Stimulated activated CD4-positive, alpha-beta T cell treated with anti-CD3 and anti-CD28 coated beads, Interleukin-1b, Interleukin-23, amount 100 ng/mL, for 1 hour (primary cell): ENCODE measurements at places on chromosomes 7 and 10.

- no peak for DNase-seq
Observed at GRCh38 chr7:69756235-69756634, 158.0 kb downstream of the AUTS2 start.

- DNase-seq = no peak
Observed at GRCh38 chr10:95880704-95881103, 27.1 kb upstream of the CC2D2B start.

DNA sequence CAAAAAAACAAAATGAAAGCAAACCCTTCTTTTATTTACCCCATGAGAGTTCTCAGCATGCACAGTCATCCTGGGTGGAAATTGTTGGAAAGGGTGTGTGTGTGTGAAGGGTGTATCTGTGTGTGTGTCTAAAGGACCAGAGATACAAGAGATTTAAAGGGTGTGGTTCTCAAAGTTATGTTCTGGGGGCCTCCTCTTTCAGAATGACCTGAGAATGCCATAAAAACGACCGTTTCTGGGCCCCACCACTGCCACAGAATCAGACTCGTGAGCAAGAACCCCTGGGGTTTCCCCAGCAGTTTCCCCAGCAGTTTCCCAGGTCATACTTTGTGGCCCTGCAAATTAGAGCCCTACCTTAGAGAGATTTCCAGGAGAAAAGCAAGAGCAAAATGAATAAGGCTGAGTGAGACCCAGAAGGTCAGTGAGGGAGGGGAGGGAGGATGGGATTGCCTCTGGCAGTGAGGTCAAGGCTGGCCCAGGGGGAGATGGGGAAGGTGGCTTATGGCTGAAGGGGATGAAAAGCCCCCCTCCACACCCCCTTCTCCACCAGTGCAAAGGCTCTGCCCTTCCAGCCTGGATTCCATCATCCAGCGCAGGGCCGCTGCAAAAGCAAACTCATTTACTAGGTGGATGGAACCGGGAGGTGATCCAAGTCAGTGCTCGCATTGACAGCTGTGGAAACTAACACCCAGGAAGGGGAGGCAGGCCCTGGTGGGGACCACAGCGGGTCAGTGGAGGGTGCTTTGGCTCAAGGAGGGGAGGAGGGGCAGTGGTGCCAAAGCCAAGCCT, 10.2 kb downstream of the PYROXD2 start:
- no peak for DNase-seq

DNA sequence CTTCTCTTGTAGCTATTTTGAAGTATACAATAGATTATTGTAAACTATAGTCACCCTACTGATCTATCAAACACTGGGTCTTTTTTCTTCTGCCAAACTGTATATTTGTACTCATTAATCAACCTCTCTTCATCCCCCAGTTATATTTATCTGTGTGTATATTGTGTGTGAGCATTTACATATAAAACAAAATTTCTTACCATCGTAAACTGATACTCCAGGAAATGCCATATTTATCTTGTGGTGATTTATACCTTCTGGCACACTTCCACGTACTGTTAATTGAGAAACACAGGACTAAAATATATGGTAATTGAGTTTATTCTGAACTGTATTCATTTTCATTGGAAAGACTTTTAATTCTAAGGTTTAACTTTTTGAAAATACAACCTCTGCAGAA, 18.9 kb downstream of the ANLN start:
- no peak for DNase-seq

DNA sequence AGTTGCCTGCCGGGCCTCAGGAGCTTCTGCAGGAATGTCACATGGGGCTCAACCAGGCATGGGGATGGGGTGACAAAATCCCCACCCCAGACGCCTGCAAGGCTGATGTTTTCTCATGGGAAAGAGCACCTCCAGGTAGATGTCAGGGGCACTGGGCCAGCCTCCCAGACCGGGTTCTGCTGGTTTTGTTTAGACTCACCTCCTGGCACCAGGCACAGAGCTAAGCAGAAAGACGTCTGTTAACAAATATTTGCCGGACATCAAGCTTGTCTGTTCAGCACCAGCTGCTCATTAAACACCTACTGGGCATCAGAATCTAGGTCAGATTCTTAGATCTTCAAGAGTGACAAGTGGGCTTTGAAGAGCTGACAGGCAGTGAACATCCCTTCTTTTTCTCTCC, 34.9 kb upstream of the TCERG1L start:
- DNase-seq = no peak

GRCh38 chr7:112411186-112411795, 39.0 kb upstream of the IFRD1 start:
- DNase-seq = no peak

GRCh38 chr7:10122551-10123100, 851.0 kb upstream of the PHF14 start:
- no peak for DNase-seq

DNA sequence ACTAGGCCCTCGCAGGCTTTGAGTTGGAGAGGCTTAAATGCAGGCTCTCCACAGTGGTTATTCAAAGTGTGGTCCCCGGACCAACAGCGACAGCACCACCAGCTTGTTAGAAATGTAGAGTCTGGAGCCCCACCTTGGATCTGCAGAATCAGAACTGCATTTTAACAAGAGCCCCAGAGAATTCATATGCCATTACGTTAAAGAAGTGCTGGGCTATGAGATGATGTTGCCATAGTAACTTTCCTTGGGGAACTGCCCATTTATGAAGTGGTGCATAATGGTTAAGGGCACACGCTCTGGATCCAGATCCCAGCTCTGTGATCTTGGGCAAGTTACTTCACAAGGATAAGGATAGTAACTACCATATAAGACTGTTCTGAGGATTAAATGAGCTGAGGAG, 48.9 kb downstream of the ZCCHC24 start:
- DNase-seq = no peak

GRCh38 chr10:18246967-18247366, 106.7 kb downstream of the CACNB2 start:
- no peak for DNase-seq

- DNase-seq = no peak
Observed at GRCh38 chr10:109430799-109431198, 492.5 kb downstream of the XPNPEP1 start.

DNA sequence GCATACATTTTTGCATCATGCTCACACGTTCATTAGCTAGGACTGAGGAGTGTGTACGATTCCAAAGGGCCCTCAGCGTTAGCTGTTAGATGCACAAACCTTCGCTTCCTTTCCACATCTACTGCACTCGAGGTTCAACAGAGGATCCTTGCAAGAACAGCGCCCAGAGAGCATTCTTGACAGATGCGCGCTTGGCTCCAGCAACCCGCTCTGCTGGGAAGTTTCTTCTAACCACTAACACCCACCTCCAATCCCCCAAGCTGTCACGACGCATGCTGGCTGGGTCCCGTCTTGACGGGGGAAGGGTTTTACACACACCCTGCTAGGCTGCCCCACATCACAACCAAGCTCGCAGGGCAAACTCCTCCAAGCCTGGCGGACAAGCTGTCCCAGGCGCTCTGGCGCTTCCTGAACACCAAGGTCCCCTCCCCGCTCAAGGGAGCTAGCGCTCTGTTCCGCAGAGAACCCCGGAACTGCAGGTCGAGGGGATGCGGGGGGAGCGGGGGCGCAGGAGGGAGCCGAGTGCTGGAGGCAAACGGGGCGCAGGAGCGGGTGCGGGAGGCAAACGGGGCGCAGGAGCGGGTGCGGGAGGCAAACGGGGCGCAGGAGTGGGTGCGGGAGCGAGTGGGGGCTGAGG, 653 bp upstream of the ADRB1 start:
- DNase-seq = no peak

DNA sequence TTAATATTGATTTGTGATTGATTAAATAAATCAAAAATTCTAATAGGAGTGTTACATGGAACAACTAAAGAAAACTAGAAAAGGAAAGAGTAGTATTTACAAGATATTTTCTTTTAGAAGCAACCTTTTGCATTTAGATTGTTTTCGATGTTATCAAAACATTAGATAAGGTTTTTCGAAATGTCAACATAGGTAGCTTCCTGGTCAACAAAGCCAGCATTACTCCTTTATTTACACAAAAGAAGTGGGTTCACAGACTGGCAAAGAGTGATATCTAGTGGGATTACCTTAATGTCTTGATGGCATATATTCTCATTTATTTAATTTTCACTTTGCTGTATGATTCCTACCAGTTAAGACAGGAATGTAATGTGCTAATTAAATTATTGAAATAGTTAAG, 117.3 kb upstream of the TEX47 start:
- DNase-seq = no peak

- DNase-seq = no peak
Observed at GRCh38 chr7:156906200-156906649, 13.2 kb upstream of the LMBR1 start.

DNA sequence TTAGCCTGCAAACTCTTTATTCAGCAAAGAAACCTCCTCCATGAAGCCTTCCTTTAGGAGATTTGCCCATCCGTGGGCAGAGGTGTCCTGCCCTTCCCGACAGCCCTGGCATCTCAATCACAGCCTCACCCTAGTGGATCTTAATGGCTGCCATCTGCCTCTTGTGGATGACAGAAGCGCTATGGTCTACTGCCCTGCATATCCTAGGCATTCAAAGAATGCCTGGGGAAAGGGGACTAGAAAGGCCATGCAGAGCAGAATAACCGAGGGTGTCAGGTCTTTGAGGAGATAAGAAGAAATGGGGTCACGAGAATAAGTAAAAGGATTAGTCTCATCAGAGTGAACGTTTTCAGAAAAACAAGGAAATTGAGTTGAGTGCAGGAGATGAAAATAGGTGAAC, 57.7 kb upstream of the SPOCK2 start:
- no peak for DNase-seq

- no peak for DNase-seq
Observed at GRCh38 chr10:97509120-97509680, 10.5 kb downstream of the UBTD1 start.

DNA sequence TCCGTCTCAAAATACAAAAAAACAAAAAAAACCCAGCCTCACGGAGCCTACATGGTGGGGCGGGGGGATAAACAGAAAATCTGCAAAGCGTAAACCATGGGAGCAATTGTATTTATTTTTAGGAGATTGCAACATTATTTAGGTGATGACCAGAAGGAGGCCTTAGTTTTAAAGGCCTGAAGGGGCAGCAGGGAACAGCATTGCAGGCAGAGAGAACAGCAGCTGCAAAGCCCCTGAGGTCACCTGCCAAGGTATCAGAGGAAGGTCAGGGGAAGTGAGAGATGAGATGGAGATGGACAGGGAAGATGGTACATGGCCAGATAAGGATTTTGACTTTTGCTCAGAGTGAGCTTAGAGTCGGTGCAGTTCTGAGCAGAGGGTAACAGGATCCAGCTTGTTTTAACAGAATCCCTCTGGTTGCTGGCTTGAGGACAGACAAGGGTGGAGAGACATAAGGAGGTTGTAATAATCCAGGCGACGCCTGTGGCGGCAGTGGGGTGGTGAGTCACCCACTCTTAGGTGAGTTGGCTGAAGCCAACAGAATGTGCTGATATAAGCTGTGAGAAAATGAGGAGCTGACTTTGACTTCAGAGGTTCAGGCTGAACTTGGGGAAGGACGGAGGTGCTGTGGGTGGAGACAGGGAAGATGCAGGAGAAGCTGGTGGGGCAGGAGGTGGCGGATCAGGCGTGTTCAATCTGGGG, 82.3 kb upstream of the GTF2I start:
- DNase-seq = no peak

DNA sequence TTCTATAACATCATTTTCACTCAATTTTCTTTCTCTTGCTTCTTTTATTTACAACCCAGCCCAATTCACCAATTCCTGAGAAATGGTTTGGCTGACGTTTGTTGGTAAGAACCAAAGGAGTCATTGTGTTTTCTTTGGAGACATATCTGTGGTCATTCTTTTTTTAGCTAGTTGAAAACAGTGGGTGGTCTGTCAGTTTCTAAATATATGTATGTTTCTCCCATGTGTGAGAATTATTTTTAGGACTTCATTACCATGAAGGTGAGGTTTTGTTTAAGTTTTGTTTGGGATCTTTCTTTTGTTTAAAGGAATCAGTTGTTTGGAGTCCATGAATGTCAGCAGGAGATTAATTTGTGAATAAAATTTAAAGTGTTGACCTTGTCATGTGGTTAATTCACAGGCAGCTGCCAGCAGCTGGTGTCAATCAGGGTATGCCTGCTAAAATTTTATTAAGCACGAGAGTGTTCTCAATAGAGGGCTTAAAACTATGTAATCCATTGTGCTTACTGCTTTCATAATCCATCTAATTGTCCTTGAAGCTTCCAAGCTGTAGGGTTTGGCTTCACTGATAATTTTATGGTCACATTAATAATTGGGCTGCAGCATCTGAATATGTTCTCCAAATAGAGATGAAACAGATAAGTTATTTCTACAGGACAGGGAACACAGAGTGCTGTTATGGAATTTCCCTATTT, 38.7 kb downstream of the INSYN2A start:
- DNase-seq = no peak

- DNase-seq = no peak
Observed at GRCh38 chr10:127407551-127407950, 141.6 kb upstream of the NPS start.

- DNase-seq = no peak
Observed at GRCh38 chr10:75723319-75723980, 292.0 kb downstream of the LRMDA start.

- DNase-seq = no peak
Observed at GRCh38 chr7:148615085-148615730, 24.6 kb downstream of the C7orf33 start.

DNA sequence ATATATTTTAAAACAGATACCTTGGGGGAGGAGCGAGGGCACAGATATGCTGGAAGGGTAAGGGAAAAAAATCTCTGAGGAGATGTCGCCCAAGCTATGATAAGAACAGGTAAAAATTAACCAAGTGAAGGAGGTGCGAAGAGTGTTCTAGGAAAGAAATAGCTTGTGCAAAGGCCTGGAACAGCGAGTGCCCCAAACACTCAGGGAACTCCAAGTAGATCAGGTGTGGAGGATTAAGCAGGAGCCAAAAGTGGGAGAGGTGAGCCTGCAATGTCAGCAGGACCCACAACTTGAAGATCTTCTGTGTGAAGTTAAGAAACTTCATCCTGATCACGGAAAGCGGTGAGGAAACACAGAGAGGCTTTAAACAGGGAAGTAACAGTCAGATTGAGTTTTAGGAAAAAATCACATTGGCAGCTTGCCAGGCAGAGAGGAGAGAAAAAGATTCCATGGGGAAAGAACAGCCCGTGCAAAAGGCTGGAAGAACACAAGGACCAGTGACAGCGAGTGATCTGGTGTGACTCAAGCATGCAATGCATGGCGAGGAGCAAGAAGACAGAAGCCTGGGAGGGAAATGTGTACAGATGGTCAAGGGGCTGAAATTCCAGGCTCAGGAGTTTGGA, 30.7 kb downstream of the FGF8 start:
- no peak for DNase-seq

GRCh38 chr7:116708861-116709260, 36.9 kb downstream of the MET start:
- DNase-seq = no peak

DNA sequence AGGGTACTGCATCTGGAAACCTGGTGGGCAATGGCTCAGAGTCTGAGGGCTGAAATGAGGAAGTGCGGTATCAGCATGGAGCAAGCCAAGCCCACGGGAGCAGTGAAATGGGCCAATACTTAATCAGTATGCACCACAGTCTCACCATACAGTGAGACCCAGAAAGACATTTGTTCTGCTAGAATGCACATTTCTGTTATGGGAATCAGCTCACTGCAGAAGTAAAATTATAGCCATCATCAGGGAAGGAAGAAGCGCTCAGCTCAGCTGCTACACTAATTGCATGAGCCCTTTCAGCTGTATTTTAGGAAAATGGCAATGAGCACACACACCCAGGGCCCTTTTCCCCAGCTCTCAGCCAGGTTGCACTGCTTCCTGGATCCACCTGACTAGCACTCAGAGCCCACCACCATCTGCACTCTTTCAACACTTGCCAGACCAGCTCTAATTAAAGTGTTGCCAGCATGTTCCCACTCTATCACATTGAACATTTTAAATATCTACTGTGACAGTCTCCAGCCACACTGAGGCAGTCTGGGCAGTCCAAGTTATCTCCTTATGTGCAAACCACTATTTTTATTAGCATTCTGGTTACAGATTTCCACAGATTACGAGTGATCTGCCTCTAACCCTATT, 44.2 kb upstream of the PIK3AP1 start:
- no peak for DNase-seq
